ENCODE measurements at places on chromosomes 1 and 21.

- no peak for DNase-seq
These were observed 55.0 kb downstream of the NTMT2 start for GRCh38 chr1:170200621-170201397.

GRCh38 chr1:74650561-74650960 is 23.0 kb downstream of the ERICH3 start:
- peak; percentile 46 for DNase-seq

- peak; percentile 35 for DNase-seq
These were observed 27.7 kb upstream of the RPTN start for GRCh38 chr1:152186556-152187285.

DNA sequence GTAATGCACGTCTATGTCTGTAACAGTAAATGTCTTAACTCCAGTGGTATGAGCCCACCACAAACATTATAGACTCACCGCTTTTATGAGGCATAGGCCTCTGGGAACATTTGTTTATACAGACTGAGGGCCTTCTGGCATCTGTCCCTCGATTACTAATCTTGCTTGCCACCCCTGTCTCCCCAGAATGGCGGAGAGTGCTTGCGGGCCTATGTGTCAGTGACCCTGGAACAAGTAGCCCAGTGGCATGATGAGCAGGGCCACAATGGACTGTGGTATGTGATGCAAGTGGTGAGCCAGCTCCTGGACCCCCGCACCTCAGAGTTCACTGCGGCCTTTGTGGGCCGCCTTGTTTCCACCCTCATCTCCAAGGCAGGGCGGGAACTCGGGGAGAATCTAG is 18.3 kb upstream of the SHISA4 start:
- no peak for DNase-seq

DNA sequence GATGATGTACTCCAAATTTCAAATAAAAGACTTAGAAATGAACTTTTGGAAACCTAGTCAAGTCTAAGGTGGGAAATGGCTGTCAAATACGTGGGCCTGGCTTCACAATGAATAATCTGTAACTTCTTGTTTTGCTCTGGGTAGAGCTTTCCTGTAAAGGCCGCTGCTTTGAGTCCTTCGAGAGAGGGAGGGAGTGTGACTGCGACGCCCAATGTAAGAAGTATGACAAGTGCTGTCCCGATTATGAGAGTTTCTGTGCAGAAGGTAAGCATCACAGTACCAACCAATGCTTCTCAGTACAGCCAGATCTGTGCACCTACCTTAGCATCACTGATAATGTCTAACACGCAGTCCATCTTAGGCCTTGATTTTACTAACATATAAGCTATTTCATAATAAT is 73.6 kb downstream of the TPR start:
- DNase-seq: no peak

DNA sequence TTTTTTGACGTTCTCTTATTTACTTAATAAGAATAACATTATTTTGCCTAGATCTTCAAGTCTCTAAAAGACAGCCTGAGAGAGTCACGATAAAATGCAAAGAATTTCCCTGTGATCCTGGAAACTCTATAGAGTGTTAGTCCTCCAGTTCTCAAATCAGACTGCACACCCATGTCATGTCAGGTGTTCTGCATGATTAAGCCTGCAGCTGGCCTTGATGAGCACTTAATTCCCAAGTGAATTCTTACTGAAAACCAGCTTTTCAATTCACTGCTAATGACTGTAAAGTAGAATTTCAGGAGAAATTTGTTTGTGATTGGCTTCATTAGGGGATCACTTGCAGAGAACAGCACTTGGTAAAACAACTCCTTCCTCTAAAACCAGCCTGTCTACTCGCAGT is 41.9 kb downstream of the CHML start:
- no peak for DNase-seq

GRCh38 chr1:1903224-1903623 is 11.8 kb upstream of the CALML6 start:
- no peak for DNase-seq

DNA sequence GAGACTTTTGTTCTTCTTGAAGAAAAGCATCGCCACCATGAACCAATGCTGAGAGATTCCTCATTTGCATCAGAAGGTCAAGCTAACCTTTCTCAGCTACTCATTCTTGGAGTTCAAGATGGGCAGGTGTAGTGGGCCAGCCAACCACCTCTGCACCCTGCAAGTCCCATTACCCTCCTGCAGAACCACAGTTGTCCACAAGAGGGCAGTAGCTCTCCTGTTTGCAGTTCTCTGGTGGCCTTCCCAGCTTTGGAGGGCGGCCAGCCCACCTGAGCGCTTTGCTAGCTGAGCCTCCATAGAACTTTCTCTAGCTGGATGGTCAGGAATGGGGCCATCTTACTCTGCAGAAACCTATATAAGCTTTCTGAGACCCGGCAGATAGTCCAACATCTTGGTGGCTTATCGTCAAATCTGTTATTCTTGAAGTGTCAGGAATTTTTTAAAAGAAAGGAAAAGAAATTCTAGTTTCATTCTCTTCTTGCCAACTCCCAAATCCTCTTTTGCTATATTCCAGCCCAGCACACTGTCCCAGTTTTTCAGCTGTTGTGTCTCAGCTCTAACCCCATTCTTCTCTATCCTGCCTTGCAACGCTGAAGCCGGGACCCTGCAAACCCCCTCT is 11.0 kb upstream of the LMX1A start:
- peak; percentile 65 for DNase-seq

- DNase-seq: peak; percentile 8
These were observed 100.7 kb downstream of the PATJ start for GRCh38 chr1:61842863-61843514.

GRCh38 chr1:238129677-238130076 is 239.0 kb upstream of the ZP4 start:
- no peak for DNase-seq

DNA sequence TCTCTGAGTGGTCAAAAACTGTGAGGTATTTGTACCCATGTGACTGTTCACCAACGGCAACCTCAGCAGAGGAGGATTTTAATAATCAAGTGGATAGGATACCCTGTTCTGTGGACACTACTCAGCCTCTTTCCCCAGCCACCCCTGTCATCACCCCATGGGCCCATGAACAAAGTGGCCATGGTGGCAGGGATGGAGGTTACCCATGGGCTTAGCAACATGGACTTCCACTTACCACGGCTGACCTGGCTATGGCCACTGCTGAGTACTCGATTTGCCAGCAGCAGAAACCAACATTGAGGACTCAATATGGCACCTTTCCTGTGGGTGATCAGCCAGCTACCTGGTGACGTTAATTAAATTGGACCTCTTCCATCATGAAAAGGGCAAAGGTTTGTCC is 1782.7 kb downstream of the PLA2G4A start:
- DNase-seq: no peak

GRCh38 chr1:163932901-163933300 is 611.1 kb downstream of the NUF2 start:
- DNase-seq: no peak
